ENCODE measurements at places on chromosomes 12 and 14. TPM values are rescaled to one million over a fixed set of nuclear protein-coding genes. Genes with fewer than 3 reads are reported as not detected.

The GPRC5D gene
- total RNA-seq, result not detected

The POTEG gene
- total RNA-seq, result not detected

The SLC39A9 gene
- 81.9 TPM for total RNA-seq

The LMNTD1 gene
- total RNA-seq, result not detected

The GALC gene
- total RNA-seq, result 18.7 TPM

The TAS2R31 gene
- 2.6 TPM for total RNA-seq

The TMEM229B gene
- total RNA-seq, result 0.77 TPM

The FLRT2 gene
- 14.5 TPM for total RNA-seq

The DEGS2 gene
- 0.26 TPM for total RNA-seq

The LTBP2 gene
- 243 TPM for total RNA-seq

The ADAMTS20 gene
- total RNA-seq, result not detected

The TAS2R7 gene
- total RNA-seq, result not detected

The SPIC gene
- total RNA-seq, result not detected

The CLEC4D gene
- total RNA-seq, result not detected

Data from fibroblast of lung (primary cell).